HFF-Myc (cell line): ENCODE measurements at places on chromosomes 13 and 19.
A peak's percentile ranks its signal among the peaks of the same experiment; 100 is the strongest.

GRCh38 chr13:46352805-46353204 is 34.2 kb downstream of the RUBCNL start:
- no peak for DNase-seq

DNA sequence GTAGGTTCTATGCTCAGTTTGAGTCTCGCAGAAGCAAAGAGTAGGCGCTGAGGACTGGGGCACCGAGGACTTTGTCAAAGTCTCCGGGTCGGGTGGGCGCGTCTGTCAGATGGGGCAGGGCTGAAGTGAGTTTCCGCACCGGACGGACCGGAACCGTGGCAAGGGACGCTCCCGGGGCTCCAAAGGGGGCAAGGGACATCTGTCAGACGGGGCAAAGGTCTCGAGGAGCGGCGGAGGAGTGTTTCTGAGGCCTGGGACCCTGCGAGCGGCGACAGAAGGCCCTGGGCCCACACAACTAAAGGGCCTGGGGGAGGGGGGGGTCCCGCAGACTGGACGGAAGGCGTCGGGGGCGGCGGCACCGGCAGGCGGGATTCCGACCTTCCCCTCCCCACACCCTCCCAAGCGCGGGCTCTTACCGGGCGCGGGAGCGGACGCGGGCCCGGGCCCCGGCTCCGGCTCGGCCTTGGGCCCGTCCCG is 13.3 kb upstream of the AKAP8L start:
- no peak for DNase-seq

GRCh38 chr13:40388617-40389016 is 277.8 kb downstream of the FOXO1 start:
- DNase-seq, result peak; percentile 47

DNA sequence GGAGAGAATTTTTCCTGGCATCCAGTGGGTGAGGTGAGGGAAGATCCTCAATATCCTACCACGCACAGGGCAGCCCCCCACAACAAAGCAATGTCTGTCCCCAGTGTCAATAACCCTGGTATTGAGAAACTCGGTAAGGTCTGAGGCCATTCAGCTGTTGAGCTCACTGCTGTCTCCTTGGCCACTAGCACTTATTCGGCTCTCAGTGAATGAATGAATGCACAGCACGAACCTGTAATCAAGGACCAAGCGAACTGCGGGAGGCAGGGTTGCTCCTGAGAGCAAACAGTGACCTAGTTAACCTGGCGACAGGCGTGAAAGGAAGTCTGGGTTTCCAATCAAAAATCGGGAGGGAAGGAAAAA is 640 bp downstream of the ZSCAN5A start:
- DNase-seq, result no peak

DNA sequence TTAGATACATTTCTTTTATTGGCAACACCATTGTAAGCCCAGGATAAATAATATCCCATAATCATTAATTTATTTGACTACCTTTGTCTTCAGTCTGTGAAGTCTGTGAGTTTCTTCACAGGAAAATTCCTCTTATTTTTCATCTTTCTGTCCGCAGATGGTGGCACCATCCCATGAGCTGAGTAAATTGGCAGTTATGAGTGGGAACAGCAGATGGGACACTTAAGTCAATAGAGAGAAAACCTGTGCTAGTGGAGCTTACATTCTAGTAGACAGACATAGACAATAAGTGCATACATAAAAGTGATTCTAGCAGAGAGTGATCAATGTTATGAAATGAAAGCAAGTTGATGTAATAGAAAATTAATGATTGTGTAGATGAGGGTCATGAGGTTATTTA is 638.2 kb upstream of the MIR17HG start:
- DNase-seq, result no peak

GRCh38 chr13:111917901-111918300 is 149.0 kb upstream of the SOX1 start:
- DNase-seq, result no peak

GRCh38 chr13:101757446-101758039 is 305.1 kb downstream of the ITGBL1 start:
- DNase-seq, result peak; percentile 25

GRCh38 chr13:81498969-81499368 is 1158.0 kb upstream of the SPRY2 start:
- no peak for DNase-seq

GRCh38 chr13:50244713-50245574 is 229.7 kb downstream of the KCNRG start:
- peak; percentile 78 for DNase-seq

DNA sequence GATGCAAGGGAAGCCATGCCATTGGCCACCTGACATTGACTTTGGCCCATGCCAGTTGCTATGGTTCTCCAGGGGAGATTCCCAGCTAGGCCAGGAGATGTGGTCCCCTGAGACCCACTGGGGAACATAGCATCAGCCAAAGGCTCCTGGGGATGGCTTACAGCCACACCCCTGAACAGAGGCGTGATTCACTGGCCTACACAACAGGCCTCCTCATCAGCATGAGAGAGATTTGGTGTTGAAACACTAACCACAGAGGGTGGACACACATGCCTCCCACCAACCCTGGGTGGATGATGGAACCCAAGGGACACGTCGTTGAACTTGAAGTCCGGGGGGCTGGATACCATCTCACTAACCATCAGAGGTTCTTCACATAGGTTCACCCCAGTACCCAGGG is 14.4 kb downstream of the IQCN start:
- DNase-seq, result no peak
